NCI-H2029 (cell line): ENCODE measurements at places on chromosomes 13 and 19.
A peak's percentile ranks its signal among the peaks of the same experiment; 100 is the strongest.

DNA sequence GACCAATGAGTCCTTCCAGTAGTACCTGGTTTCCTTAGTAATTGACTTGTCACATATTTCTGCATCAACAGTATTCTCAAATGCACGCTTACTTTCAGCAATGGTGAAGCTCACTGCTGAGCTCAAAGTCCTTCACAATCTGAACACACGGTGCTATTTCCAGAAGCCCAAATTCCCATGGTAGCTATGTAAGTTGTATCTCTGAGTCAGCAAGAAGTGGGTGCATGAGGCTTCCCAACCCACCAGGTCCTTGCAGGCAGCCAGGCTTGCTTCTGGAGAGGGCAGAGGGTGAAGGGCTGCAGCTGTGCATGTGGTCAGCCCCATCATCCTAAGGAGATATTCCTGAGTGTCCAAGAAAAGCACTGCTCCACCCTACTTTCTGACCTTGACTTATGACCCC, 25.7 kb downstream of the COL4A2 start:
- no peak for DNase-seq

DNA sequence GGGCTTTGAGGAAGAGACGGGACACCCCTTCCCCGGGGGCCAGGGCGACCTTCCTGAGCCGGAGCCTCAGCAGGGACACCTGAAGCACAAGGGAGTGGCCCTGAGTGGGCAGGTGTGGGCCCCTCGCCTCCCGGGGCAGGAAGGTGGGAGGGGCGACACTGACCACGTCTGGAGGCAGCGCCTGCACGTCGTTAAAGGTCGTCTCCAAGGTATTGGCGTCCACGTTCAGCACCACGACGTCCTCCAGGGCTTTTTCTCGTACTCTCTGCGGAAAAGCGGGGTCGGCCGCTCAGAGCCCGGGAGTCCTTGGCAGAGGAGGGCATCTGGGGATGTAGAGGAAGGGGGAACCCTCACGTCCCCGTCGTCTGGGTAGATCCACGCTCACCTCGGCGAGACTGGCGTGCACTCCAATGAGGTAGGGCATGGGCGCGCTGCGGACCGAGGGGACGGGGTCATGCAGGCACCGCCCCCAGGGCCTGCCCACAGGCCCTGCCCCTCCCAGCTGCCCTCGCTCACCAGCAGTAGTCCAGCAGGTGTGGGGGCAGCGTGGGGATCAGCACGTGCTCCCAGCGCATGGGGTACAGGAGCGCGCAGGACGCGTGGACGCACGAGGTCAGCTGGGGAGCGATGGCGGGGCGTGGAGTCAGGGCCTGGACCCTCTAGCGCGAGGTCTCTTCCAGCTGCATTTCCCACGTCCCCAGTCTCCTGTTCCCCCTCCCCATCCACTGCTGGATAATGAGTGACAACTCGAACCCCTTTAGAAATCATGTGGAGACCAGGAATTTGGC, 6.1 kb downstream of the DENND1C start:
- DNase-seq = no peak

GRCh38 chr13:94548821-94549231, 47.1 kb downstream of the TGDS start:
- peak; percentile 43 for DNase-seq

GRCh38 chr13:77919246-77919920, 752 bp upstream of the EDNRB start:
- no peak for DNase-seq

DNA sequence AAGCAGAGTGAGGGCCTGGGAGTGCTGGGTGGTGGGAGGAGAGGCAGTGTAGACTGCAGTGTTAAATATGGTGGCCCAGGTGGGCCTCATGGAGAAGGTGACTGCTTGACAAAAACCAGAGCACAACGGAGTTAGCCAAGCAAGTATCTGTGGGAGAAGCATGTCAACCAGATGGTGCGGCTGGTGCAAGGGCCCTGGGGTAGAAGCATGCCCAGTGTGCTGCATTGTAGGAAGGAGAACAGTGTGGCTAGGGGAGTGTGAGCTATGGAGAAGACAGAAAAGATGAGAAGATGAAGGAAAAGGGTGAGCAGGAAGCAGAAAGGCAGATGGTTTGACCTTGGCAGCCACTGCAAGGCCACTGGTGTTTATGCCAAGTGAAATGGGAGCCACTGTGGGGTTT, 2.2 kb upstream of the VSTM2B start:
- no peak for DNase-seq

GRCh38 chr19:27865927-27866777, 1346.8 kb downstream of the UQCRFS1 start:
- DNase-seq = no peak

DNA sequence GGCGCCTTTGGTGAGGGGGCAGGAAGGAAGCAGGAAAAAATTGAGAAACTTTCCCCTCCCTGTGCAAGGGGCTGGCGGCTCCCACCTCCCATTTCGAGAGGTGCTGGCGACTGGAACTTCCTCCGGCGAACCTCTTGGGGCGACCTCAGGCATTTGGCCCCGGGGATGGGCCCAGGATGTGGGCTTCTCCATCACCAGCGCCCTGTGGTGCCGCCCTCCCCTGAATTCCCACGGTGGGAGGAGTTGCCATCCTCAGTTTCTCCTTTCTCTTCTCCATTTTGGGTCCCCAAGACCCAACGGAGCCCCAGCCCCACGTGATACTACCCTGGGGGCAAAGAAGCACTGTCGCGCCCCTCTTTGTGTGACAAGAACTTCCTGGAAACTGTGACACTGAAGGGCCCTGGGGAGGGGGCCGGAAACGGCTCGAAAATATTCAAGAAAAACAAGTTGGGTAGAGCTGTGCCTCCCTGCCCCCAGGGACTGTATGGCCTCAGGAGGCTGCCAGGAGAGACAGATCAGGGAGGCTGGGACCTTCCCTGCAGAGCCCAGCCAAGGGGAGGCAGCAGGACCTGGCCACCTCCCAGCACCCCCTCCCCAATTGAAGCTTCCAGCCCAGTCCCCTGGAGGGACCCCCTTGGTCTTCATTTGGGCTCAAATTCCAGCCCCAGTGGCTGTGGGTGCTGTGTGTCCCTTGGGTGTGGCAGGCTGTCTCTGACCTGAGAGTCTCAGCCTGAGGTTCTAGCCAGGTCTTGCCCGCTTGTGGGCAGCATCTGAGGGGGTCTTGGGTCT, 16.2 kb upstream of the AP1M2 start:
- DNase-seq = no peak

GRCh38 chr19:13054626-13055212, 47.9 kb downstream of the LYL1 start:
- no peak for DNase-seq

- no peak for DNase-seq
These were observed 122.7 kb downstream of the AKAP11 start for GRCh38 chr13:42394711-42395085.

DNA sequence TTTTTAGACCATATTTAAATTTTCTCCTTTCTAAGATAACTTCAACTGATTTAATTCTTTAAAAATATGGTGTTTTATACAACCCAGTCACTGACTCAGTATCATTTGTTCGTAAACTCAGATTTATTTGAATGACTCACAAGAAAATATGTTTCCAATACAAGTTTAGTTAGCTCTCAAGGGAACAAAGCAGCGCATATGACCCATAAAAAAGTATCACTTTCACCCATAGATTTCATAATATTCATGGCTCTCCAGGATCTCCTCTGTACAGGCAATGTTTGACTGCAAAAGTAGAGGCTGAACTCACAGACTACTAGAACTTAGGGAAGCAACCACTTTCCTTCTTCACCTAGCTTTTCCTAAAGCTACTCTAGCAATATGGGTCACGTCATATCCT, 405.6 kb upstream of the PCDH9 start:
- no peak for DNase-seq

DNA sequence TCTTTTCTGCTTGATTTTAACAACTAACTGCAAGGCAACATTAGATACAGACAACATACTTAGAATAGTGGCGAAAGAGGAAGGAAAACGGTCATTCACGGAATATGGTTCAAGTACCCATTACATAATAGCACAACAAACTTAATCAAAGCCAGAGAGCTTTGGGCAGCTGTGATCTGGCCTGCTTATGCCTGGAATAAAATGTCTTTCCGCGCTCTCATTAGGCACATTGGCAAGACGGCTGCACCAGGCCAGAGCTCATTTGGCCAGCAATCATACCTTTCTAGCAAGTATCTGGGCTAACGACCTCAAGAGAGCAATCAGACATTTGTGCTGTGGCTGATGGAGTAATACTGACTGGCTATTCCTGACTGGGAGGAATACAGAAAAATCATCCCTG, 112.8 kb downstream of the NALCN start:
- no peak for DNase-seq

DNA sequence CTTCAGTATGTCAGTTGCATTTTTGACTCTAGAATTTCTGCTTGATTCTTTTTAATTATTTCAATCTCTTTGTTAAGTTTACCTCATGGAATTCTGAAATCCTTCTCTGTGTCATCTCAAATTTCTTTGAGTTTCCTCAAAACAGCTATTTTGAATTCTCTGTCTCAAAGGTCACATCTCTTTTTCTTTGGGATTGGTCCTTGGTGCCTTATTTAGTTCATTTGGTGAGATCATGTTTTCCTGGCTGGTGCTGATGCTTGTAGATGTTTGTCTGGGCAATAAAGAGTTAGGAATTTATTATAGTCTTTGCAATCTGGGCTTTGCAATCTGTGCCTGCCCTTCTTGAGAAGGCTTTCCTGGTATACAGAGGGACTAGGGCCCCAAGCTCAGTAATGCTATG, 18.5 kb upstream of the KBTBD7 start:
- DNase-seq = no peak

GRCh38 chr13:53901593-53901992, 873.0 kb downstream of the OLFM4 start:
- DNase-seq = no peak

DNA sequence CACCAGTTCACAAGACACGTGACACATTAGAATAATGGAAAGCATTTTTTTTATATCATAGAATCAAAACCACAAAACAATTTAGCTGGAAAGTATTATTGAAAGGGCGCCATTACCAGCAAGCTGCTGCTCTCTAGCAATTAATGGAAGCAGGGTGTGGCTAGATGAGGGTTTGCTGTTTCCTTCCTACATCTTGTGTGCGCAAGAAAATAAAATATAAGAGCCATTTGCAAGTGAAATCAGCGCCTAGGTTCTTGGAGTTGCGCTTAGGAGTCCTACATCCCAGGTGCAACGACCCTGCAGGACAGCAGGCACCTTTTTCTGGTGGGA, 140.9 kb downstream of the ZNF536 start:
- DNase-seq = no peak

GRCh38 chr19:29120466-29120865, 92.5 kb downstream of the UQCRFS1 start:
- DNase-seq = no peak

DNA sequence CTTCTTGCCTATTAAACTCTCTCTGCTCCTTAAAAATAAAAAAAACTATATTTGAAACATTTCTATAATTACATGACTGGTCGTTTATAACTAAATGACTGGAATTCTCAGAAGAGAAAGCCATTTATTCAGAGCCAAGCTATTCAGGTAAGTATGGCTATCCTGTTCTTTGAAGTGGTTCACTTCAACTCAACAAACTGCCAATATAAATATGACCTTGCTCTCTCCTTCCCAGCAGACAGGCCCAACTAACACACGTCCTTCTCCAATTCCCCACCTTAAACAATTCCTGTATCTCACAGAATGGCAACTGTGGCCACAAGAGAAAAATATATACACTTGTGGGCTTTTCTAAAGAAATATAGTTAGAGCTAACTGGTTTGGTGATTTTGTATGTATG, 153.9 kb downstream of the MIPEP start:
- DNase-seq = peak; percentile 30

DNA sequence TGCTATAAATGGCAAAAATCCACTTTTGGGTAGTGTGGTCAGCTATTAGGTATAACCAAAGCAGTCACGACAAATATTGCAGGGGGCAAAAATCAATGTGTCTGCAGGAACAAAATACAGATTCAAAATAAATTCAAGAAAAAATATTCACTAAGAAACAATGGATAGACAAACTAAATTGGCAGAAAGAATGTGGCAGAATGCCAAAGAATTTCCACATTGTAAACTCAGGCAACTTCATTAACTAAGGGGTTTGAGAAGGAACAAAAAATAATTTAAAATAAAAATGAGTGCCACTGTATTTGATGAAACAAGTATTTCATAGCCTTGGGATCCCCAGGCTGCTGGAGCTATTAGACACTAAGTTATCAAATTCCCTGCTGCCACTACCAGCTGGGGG, 193.1 kb downstream of the VWA8 start:
- no peak for DNase-seq

GRCh38 chr13:35808846-35809245, 322.3 kb downstream of the DCLK1 start:
- DNase-seq = no peak

- DNase-seq = no peak
These were observed 102.0 kb downstream of the ERCC5 start for GRCh38 chr13:102947745-102948405.

DNA sequence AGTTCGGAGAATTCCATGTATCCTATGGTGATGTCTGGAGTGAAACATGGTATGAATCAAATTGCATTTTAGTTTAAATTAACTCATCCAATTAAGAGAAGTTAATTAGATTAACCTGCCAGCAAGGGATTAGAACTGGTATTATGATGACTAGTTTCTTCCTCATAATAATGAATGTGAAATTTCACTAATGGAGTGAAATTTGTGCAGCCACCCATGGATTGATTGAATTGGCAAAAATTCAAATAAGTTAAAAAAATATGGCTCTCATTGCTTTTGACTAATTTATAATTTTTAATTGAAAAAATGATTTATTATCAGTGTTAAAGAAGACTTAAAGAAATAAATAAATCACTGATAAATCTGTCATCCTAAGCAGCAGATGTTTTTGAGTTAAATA, 232.0 kb downstream of the KCNRG start:
- no peak for DNase-seq

DNA sequence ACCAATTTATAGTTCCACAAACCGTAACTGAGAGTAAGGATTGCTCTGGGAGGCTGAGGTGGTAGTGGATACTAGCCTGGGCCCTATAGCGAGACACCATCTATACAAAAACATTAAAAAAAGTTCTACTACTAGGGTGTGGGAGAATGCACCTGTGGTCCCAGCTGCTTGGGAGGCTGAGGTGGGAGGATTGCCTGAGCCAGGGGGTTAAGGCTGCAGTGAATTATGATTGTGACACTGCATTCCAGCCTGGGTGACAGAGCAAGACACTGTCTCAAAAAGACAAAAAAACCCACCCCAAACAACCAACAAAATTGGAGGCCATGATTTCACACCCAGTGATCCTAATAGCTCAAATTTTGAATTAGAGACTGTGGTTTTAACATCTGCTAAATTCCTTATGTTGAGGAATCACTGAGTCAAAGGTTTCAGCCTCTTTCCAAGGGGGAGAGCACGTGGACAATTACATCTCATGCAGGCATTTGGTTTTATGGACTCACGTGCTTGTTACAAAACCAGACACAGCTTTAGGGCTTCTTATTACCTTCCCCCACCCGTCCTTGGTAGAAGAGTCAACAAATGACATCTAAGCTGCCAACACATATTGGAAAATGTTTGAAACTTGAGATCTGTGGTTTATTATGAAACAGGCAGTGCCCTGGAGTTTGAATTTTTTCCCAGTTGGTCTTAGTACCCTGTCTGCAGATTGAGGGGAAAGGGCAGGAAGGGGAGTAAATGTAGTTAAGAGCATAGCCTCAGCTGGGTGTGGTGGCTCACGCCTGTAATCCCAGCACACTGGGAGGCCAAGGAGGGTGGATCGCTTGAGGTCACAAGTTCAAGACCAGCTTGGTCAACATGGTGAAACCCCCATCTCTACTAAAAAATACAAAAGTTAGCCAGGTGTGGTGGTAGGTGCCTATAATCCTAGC, 18.5 kb downstream of the CYP2A6 start:
- DNase-seq = peak; percentile 88

GRCh38 chr13:19681517-19681916, 48.1 kb downstream of the MPHOSPH8 start:
- no peak for DNase-seq

GRCh38 chr13:60627071-60627686, 230.2 kb downstream of the TDRD3 start:
- DNase-seq = no peak
